OCI-LY7 (cell line): ENCODE measurements at places on chromosomes 1 and 21. TPM values are rescaled to one million over a fixed set of nuclear protein-coding genes. Genes with fewer than 3 reads are reported as not detected.

GRCh38 chr1:116078699-116079223, 32.4 kb upstream of the MAB21L3 start:
- no peak for DNase-seq

GRCh38 chr1:179228783-179229213, 679 bp downstream of the ABL2 start:
- DNase-seq = no peak

DNA sequence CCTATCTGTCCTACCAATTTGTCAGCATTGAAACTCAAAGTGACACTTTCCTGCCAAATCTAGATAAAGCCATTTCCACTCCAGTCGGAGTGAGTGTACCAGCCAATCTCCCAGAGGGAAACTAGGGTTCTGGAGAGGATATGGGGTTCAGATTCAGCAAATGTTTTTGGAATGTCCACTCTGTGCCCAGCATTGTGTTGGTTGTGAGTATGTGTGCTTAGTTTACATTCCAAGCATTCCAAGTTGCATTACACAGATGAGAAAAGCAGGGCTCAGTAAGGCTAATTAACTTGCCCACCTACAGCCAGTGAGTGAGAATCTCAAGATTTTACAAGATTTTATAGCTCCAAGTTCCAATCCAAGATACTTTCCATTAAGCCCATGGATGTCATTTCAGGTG, 26.4 kb upstream of the RGS16 start:
- no peak for DNase-seq

- DNase-seq = no peak
These were observed 34.5 kb downstream of the SPATA21 start for GRCh38 chr1:16402742-16403141.

DNA sequence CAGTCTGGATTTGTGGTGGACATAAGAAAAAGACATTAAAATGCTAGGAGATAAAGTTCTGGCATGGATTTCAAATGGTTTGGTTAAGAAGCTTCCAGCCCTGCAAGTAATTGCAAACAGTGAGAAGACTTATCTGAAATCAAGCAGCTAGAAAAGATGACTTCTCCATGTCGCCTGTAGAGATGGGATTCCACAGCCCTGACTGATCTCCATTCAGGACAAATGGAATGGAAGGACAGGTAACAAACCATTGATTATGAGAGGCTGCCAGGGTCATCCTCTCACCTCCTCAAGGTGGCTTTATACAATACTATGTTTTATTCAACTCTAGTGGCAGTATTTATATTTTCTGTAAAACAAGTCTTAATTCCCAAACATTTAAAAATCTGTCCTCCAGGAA, 237.9 kb downstream of the HLX start:
- no peak for DNase-seq

- DNase-seq = peak; percentile 13
These were observed 3.8 kb downstream of the LDLRAD2 start for GRCh38 chr1:21815724-21816321.

DNA sequence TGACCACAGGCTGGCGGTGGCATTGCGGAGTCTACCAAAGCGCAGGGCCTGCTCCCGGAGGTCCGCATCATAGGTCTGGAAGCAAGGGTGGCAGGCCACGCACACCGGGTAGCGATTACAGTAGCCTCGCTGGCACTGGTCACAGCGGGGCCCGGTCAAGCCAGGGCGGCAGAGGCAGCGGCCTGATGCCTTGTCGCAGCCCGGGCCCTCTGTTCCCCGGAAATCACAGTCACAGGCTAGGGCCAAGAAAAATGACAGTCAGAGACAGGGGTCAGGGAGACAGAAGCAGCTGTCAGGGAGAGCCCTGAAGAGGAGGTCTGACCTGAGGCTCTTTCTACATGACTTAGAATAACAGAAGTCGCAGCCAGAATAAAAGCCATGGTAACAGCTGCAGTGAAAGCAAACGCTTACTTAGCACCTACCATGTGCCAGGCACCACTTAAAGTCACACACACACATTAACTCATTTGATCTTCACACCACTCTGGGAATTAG, 26.4 kb downstream of the LAMB3 start:
- DNase-seq = no peak

GRCh38 chr1:119631433-119632102, 16.5 kb downstream of the ZNF697 start:
- DNase-seq = no peak

- DNase-seq = no peak
These were observed 80.7 kb downstream of the MRPL37 start for GRCh38 chr1:54280651-54281050.

- DNase-seq = no peak
These were observed 70.4 kb upstream of the CD55 start for GRCh38 chr1:207251066-207251465.

DNA sequence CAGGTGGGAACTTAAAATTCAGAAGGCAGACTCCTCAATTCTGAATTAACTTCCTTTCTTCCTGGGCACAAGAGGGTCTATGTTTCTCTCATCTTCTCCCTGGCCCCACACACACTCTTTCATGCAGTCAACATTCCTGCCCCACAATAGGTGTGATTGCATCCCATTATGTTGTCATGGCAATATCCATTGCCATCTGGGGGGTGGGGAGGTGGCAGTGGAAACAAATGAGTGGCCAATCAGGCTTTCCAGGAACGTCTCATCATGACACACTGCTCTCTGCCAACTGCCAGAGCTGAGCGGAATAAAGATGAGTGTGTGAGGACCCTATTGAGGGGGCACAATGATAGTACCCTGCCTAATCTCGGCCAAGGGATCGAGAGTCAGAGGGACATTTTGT, 80.4 kb downstream of the KCND3 start:
- no peak for DNase-seq

DNA sequence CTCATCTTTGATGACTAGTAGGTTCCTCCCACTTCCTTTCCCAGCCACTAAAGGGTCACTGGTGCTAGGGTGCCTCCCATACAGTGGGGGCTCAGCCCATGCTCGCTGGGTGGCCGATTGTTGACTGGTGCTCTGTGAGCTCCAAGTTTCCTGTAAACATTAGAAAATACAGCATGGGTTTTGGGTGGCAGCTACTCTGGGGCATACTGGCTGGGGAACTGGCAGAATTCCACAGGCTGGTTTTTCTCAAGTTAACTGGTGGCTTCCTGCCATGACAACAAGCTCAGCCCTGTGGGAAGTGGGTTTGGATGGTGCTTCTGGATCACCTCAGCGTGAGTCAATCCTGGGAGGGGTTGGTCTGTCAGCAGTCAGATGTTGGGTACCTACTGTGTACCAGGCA, 28.7 kb upstream of the CRNN start:
- DNase-seq = no peak

DNA sequence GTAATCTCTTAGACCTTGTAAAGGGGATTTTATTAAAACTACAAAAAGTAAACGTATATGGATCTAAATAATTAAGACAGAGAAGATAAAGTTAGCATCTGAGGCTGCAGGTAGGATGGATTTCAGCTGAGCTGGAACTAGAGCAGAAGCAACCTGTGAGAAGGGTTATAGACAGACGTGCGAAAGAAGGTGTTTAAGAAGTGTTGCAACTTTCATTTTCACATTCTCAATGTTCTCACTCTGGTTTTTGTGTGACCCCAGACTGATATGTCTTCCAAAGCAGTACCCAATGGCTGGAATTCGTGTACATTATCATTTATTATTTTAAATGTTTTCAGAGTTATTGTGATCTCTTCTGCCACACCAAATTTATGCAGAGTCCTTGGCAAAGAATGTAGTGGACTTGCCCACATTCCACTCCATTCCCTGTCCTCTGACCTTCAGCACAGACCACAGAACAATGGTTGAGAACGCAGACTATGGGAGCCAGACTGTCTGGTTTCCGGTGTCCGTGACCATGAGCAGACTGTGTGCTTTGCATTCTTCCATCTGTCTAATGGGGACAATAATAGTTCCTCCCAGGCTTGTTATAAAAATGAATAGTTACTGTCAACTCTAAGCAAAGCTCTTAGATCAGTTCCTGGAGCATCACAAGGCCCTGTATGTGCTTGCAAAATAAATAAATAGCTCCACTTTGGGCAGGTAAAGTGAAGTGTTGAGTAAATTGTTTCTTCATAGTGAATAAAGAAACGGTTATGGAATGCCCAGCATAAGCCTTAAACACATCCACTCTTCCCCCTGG, 140.6 kb upstream of the SAMSN1 start:
- DNase-seq = peak; percentile 42

DNA sequence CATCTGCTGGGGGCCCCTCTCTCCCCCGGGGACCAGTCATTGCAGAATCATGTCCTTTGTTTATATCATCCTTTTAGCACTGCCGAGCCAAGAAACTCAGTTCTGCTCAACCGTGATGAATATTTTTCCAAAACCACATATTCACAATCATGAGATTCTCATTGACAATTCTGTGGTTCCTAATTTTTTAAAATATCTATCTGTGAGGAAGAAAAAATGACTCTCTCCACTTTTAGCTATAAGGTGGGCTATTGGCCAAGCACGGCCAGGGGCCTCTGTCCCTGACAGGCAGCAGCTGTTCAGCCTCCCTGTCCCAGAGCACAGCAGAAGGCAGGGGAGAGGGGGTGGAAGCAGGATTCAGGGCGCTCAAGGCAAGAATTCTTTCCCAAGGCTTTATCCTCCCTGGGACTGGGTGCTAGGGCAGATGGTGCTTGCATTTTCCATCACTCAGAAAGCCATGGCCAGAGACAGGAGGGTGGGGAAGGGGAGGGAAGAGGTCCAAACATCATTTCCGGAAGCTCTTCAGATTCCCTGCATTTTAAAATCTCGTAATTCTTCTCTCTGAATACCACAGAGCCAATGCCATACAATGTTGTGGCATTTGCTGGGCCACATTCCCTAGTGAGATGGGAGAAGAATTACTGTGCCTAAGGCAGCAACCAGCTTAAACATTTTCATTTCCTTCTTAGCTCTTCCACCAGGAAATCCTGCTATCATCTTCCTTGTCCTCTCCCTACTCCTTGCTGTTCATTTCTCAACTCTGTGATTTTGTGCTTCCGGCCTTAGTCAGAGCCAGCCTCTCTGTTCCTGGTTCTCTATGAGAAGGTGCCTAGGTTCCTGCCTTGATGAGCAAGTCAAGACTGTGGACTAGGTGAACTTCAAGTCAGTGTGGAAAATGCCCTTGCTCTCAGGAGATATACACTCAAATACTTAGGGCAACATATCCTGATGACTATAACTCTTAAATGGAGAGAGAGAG, 60.3 kb downstream of the KCNJ6 start:
- DNase-seq = no peak

DNA sequence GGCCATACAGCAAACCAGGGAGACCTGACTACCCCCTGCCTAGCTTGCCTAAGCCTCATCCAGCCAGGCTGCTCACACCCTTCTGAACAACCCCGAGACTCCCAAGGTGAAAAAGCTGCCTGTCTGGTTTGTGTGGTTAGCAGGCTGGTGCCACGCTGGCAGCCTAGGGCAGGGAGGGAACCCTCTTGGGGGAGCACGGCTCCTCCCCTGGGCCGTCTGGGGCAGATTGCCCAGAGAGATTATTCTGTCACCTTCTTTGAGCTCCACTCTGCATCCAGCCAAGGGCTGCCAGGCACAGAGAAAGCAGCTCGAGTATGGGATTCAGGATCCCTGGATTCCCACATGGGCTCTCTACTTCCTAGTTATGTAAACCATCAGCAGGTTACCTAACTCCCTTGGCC, 27.5 kb upstream of the TCEA3 start:
- no peak for DNase-seq

STIL gene
- total RNA-seq = 54.0 and 60.0 TPM in 2 replicates

TFF2 gene
- total RNA-seq = not detected in 2 replicates

C21orf58 gene
- 141 and 172 TPM in 2 replicates for total RNA-seq

PRDX6 gene
- total RNA-seq = 144 and 148 TPM in 2 replicates

GJB3 gene
- not detected in 2 replicates for total RNA-seq

CRABP2 gene
- total RNA-seq = 1.5 and 2.1 TPM in 2 replicates

MIXL1 gene
- 2.2 and 2.7 TPM in 2 replicates for total RNA-seq

C1orf105 gene
- not detected in 2 replicates for total RNA-seq
